ENCODE measurements at places on chromosomes 4 and X. TPM values are rescaled to one million over a fixed set of nuclear protein-coding genes. Genes with fewer than 3 reads are reported as not detected.

- DNase-seq: no peak
Measured at GRCh38 chr4:75069493-75070074, 136.7 kb downstream of the PARM1 start.

DNA sequence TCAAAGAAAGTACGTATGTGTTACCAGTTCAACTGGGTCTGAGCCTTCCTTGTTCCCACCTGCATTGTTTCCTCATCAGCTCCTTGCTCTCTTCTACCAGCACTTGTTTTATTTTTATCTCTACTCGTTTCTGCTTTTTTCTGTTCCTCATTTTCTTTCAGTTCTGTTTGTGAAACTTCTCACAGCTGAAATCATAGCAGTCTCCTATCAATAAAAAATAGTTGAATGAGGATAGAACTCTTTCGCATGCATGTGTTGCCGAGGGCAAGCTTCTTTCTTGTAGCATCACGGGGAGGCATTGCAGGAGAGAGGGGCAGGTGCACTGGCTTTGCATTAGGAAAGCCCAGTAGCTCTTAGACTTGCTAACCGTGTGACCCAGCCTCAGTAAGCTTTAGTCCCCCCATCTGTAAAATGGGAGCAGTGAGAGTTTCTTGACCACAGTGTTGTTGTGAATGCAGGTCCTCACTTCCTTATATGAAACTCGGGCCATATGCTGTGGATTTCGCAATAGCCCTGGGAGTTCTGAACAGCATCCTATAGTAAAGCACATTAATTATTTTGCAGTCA, 24.7 kb downstream of the OFD1 start:
- DNase-seq: no peak

DNA sequence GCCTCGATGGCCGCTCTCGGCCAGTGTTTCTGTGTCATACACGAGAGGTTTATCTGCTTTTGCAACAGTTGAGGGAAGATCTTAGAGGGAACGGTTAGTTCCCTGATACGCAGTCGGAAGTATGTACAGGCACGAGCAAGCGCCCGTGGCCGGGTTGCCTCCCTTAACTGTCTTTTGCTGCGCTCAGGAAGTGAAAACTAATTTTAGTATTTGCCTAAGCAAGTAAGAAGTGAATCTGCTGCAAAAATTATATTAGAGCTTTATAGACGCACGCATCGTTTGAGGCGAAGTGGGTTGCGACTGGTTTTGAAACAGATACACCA, 695 bp downstream of the MTM1 start:
- DNase-seq: no peak

DNA sequence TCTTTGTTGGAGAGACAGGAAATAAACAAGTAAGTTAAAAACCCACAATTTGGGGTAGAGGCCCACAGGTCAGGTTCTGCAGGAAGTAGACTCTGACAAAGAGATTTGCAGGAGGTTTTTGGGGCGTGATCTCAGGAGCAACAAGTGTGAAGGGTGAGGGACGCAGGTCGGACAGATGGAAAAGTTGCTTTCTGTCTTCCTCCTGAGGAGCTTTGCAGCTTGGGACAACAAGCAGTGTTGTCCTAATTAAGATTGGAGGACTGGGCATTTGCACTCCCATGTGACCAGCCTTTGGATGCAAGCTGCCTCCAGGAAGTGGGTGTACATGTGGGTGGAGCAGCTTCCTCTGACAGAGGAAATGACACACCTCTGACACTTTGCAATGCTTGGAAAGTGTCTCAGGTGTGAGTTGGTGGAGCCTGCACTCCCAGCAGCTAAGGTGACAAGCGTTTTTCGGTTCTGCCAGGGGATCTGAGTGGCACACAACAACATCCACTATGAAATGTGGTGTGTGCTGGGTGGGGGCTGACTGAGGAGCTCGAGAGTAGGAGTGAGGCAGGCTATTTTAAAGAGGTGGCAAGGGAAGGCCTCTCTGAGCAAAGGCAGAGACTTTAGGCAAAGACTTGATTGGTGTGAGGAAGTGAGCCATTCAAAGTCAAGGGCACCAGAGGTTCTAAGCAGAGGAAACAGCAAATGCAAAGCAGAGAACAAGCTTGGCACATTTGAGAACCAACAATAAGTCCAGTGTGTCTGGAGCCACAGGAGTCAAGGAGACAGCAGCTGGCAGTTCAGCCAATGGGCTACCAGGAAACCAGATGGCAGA, 339.8 kb upstream of the GATB start:
- DNase-seq: no peak

GRCh38 chrX:103275947-103276567, 493 bp downstream of the TCEAL5 start:
- no peak for DNase-seq

SMIM31 gene
- total RNA-seq: not detected

BEX1 gene
- total RNA-seq: not detected

GNPDA2 gene
- 23.5 TPM for total RNA-seq

CXCR3 gene
- total RNA-seq: not detected

IL1RAPL1 gene
- 0.47 TPM for total RNA-seq

Data from omental fat pad (tissue), 4 donors.